ENCODE measurements at places on chromosomes 3 and 15.

DNA sequence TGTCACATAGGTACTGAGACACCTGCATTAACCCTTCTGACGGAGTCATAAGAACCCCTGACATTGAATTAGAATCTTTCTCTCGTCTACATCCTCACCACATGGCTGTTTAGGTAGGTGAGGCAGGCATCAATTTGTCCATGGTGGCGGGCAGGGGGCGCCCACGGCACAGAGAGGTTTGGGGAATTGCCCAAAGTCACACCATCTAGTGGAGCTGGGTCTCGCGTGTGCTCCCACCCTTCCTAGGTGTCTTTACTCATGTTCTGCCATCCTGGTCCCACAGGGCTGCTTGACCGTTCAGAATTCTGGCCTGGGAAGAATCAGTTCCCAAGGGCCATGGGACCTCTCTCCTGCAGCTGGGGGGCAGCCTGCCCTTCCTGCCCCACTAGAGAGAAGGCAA is 14.7 kb upstream of the DLL4 start:
- DNase-seq: no peak

- no peak for DNase-seq
Measured at GRCh38 chr3:44842376-44842775, 19.3 kb upstream of the TMEM42 start.

- no peak for DNase-seq
Measured at GRCh38 chr3:149234671-149235245, 13.1 kb upstream of the CP start.

DNA sequence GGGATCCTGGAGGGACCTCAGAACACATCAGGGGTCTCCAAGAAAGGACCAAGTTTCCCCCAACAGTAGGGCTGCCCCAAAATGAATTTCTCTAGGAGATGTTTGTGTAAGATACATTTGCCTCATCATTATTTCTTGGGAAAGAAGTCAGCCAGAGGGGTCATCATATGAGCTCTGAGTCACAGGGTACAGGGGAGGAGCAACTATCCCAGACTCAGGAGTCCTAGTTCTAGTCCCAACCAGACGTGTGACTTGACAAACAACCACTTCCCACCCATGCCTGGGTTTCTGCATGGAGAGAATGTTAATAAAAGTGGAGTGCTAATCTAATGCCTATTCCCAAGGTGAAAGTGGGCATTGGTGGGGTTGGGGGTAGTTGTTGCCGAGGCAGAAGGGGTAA is 144.1 kb downstream of the ALDH1A2 start:
- DNase-seq: no peak
